ENCODE measurements at places on chromosomes 7 and 10.

DNA sequence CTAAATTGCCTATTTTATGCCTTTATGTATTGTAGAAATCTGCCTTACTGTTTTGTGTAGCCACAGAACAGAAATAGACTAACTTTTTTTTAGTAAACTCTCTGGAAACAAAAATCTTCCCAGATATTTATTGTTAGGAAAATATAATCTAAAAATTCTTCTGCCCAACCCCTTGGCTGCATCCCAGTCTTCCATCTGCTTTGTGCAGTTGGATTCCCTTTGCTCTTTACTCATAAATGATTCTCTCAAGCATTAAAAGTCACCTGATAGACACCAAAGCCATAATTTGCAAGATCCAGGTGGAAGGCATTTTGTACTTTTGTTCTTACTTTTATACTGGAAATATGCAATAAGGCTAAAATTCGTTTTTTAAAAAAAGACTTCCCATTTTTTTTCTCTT lies 6.1 kb upstream of the CAV2 start:
- DNase-seq: no peak

- DNase-seq: no peak
Observed at GRCh38 chr7:95921543-95921942, 149.2 kb downstream of the DYNC1I1 start.

GRCh38 chr10:84654671-84655070 lies 326.3 kb downstream of the CCSER2 start:
- no peak for DNase-seq

DNA sequence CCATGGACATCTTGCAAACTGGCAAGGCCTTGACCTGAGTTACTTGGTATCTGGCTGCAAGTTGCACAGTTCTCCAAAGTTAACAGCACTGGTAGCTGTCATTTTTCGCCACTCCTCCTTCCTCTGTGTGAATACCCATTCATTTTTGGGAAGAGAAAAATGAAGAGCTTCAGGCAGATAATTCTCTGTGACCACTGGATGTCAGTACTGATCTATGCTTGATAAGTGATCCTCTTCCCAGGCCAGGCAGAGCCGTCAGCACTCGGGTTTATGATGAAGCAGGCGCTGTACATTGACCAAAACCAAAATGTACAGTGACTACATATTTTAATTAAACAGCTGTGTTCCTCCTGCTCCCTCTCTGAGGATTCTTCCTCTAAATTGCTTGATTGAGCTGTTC lies 55.9 kb upstream of the PDZD8 start:
- no peak for DNase-seq

- DNase-seq: no peak
Observed at GRCh38 chr10:42952931-42953683, 123.8 kb upstream of the RET start.

Measured in NCI-H2081 (cell line).